ENCODE measurements at places on chromosomes 7 and 10.

- peak; percentile 76 for DNase-seq
Observed at GRCh38 chr10:24360282-24361127, 151.6 kb downstream of the KIAA1217 start.

DNA sequence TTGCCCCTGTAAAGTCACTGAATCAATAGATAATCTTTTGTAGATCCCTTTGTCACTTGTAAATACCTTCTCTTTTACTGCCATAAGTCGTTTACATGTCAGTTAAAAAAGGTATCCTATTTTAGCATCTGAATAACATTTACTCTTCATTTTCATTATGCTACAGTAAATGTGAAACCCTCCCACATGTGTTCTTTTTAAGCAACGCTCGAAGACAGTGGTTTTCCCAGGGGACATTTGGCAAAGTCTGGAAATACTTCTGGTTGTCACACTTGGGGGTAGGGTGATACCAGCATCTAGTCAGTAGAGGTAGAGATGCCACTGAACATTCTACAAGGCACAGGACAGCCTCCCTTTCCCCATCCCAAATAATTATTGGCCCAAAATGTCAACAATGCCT is 23.7 kb downstream of the ATAD1 start:
- no peak for DNase-seq

- DNase-seq: peak; percentile 75
Observed at GRCh38 chr10:114874827-114875411, 53.3 kb downstream of the FHIP2A start.

DNA sequence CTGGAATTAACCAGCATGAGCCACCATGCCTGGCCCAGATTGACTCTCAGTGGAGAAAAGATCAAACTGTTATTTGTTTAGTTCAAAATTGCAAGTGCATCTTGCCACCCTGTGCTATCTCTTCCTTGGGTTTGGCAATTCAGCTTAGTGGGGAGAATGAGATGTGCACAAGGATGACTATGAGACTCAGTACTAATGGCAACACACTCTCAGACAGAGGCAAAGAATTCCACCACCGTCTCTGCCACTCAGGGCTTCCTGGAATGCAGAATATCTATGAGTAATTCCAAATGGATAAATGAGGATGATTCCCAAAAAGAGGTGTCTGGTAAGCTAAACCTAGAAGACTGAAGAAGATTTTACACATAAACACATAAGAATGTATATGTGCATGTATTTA is 525.8 kb downstream of the NRG3 start:
- DNase-seq: no peak

GRCh38 chr10:87761892-87762291 is 56.1 kb downstream of the ATAD1 start:
- DNase-seq: peak; percentile 69

- DNase-seq: no peak
Observed at GRCh38 chr7:96041171-96041570, 268.8 kb downstream of the DYNC1I1 start.

DNA sequence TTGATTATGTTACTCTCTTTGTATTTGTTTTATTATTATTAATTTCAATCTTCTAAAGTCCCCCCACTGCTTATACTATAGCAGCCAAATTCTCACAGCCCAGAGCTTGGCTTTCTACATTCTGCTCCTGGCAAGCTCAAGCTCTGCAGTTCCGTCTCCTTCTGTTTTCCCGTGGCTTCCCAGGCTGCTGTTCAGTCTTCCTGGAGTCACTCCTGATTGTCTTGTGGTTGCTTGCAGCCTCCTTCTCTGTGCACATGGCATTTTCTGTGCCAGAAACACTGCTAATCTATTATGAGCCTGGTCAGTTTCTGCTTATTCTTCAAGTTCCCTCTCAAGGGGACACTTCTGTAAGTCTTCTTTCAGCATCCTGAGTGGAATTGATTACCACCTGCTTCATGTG is 533.7 kb upstream of the IGFBP3 start:
- DNase-seq: peak; percentile 33

DNA sequence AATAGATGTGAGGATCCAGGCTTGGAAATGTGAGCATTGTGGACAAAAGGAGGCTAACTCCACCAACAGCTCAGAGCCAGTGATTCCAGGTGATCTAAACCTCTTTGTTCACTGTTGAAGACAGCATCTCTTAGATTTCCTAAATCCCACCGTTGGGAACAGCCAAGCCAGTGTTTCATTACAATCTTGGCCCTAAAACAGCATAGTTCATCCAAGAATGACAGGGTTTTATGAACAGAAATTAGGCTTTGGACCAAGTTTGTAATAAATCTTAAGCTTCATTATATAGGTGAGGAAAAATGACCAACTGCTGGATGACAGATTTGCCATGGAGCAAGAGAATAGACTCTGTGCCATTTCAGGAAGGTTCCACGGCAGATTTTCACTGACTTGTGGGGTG is 65.8 kb downstream of the MTURN start:
- DNase-seq: no peak

DNA sequence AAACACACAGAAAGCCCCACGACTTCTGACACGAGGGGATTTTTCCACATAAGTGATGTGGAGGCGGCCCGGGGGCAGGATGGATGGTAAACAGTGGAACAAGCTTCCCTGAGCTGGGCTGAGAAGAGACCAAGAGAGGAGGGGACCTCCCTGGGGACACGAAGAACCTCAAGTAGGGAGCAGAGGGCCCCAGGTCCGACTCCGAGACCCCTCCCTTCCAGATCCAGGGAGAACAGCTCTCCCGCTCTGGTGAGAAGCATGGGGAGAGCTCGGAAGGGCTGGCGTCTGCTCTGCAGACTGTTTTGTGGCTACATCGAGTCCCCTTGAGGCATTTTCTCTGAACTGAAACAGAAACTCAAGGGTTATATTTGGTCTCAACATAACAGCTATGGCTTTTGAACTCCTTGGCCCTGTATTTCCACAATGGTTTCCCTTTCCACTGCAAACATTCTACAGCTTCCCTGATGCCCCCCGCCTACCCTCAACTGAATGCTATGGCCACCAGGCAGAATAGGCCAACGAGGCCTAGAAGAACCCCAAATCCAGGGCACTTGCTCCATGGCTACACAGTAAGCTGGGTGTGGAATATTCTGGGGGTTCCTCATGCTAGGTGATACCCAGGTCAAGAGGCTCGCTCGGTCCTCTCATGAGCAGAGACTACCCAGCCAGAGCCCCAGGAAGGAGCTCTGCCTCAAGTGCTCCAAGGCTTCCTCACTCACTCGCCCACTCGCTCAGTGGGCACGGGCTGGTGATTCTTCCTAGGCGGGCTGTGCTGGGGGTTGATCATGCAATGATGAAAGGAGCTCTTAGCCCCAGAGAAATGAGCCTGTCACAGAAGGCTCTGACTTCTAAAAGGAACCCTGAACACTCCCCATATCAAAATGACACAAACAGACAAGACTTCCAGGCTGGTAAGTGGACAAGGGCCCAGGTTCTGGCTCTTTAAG is 47.5 kb downstream of the FAM53B start:
- DNase-seq: no peak

DNA sequence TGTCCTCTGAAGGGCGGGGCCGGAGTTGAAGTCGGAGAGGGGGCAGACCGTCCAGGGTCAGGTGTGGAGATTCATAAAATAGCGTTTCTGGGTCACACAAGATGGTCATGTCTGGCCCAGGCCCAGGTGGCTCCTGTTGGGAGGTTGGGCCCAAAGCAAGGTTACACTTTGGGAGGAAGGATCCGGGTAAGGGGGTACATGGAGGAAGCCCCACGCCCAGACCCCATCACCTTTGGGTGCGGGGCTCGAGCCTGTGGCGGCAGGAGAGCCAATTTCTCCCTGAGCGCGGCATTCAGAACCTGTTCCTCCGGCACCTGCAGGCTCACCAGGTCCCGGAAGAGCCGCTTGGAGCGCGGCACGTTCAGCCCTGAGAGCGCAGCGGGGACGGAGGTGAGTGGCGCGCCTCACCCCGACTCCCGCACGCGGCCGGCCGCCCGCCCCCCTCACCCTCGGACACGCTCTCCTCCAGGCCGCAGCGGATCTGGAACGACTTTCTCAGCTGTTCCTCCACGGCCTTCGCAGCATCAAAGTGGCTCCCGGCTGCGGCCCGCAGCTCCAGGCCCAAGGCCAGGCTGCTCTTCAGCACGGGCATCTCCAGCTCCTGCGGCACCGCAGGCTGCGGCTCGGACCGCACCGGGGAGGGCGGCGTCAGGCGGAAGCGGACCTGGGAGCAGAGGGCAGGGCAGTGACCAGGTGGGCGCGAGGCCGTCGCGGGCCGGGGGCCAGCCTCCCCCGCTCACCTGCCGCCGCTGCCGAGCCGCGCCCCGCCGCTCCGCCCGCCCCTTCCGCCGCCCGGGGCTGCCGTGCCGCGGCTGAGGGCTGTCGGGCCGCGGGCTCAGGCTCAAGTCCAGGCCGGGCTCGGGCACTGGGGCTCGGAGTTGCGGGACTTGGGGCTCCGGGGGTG is 644 bp downstream of the PPP1R35 start:
- peak; percentile 16 for DNase-seq

- peak; percentile 14 for DNase-seq
Observed at GRCh38 chr7:106717254-106717954, 56.4 kb upstream of the CCDC71L start.

- peak; percentile 77 for DNase-seq
Observed at GRCh38 chr10:114715171-114715670, 57.1 kb upstream of the ABLIM1 start.

- DNase-seq: no peak
Observed at GRCh38 chr7:129502708-129503685, 666 bp downstream of the SMKR1 start.

GRCh38 chr7:6480323-6480660 is 32.5 kb upstream of the DAGLB start:
- no peak for DNase-seq

DNA sequence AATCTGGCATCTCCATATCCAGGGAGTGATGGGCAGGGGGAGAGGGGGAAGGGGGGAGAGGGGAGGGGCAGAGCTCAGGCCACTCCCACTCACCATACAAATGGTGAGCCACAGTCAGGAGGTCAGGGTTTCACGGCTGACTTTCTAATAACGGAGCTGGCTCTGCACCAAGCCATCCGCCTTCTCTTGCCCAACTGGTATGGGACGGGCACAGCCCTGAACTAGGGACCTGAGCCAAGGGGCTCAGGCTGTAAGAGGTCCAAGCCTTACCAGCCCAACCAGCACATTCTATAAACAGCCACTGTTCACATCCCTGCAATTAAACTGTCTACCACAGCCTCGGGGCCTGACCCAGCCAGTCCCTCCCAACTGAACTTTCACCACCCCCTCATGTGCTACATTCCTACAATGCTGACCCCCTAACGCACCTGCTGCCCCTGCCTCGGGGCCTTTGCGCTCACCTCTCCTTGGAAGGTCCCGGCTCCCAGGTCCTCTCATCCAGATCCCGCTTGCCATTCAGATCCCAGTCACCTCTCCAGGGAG is 32.5 kb downstream of the RGS10 start:
- no peak for DNase-seq

- DNase-seq: peak; percentile 94
Observed at GRCh38 chr10:122126763-122127659, 138.0 kb downstream of the TACC2 start.

- no peak for DNase-seq
Observed at GRCh38 chr7:116142850-116143249, 67.5 kb upstream of the TES start.

GRCh38 chr10:124511205-124512039 is 49.8 kb downstream of the LHPP start:
- DNase-seq: no peak

GRCh38 chr7:123823898-123824753 is 20.8 kb upstream of the HYAL4 start:
- DNase-seq: no peak

DNA sequence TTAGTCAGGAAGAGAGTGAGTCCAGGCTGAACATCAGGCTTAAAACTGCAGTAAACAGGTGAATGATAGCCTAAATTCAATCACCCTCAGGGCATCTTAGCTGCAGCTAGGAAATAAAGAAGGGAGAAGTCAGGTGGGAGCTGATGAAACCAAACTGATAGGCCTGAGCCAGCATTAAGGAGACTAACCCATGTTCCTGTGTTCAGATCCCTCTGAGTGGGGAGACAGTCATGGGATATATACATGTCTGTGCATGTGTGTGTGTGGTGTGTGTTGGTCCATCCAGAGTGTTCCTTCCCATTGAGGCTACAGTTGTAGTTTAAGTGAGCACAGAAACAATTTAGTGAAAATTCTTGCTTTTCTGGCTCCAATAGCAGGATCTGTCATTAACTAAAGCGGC is 480.9 kb downstream of the PHTF2 start:
- no peak for DNase-seq

GRCh38 chr10:62016623-62017490 is 115.4 kb downstream of the ARID5B start:
- no peak for DNase-seq

DNA sequence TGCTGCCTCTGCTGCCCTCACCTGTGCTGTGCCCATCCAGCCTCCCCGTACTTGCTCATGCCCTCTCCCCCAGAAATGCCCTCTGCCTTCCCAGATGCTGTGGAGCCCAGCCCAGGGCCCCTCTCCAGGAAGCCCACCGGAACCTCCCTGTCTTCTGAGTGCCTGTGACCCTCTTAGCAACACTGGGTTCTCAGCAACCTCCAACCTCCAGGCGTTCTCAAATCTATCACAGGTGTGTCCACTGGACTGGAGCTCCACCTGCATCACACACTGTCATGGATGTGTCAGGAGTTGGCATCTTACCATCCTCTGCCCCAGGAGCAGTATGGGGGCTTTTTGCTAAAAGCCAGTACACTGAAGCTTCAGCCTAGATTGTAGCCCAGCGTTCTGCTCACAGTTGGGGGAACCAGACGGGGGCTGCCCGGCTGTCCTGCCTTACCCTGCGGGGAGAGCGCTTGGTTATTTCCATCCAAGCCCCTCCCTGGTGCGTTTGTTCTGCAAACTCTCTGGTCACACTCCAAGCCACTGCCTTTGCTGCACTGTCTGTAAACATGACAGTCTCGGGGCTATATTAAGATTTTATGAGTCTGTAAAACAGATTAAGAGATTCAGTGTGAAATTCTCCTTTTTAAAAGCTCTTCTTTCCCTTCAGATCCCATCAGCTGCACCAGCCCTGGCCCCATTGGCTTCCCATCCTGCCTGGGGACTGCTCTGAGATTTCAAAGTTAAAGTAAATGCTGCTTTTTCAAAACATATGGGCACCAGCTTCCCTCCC is 71.3 kb upstream of the CPXM2 start:
- no peak for DNase-seq

DNA sequence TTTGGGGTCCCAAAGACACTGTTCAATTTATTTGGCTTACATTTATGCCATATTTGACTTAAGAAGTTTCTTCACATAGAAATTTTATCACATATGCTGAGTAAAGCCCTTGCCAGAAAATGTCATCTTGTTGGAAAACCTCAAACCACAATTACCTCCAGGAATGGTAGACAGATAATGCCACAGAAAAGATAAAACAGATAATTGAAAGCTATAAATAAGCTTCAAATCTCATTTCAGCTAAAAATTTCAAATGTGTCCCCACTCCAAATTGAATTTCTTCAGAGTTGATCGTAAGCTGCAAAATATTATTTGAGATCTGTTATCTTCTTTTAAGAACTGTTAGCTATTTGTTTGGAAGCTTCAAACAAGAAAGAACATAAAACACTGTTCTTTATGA is 176.4 kb upstream of the PTN start:
- DNase-seq: peak; percentile 45

DNA sequence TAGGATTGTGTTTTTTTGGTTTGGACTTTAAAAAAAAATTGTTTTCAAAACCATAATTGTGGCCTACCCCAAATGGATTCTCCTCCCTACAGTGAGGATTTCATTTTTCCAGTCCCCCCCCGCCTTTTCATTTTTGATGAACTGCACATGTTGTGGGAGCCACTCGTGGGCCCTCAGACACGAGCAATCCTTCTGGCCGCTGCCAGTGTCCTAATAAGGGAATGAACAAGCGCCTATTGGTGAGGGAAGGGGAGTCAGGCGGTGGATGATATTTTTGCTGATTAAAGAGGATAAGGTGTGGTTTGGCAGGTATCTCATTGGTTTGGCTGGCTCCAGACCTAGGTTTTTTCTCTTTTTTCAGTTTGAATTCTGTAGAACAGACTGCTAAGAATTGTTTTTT is 78.7 kb upstream of the AGBL3 start:
- DNase-seq: peak; percentile 41

All from astrocyte of the spinal cord (primary cell).